Stimulated activated CD8-positive, alpha-beta memory T cell treated with anti-CD3 and anti-CD28 coated beads, Interleukin-4, amount 100 ng/mL, for 4 hours (primary cell): ENCODE measurements at places on chromosomes 5 and 9.

GRCh38 chr5:132896685-132897084 lies 23.2 kb downstream of the LEAP2 start:
- DNase-seq = no peak

GRCh38 chr5:98825582-98826375 lies 52.3 kb downstream of the RGMB start:
- no peak for DNase-seq

GRCh38 chr9:4592295-4592694 lies 69.8 kb upstream of the PLPP6 start:
- DNase-seq = no peak

GRCh38 chr5:139414581-139415130 lies 10.8 kb upstream of the SPATA24 start:
- no peak for DNase-seq

DNA sequence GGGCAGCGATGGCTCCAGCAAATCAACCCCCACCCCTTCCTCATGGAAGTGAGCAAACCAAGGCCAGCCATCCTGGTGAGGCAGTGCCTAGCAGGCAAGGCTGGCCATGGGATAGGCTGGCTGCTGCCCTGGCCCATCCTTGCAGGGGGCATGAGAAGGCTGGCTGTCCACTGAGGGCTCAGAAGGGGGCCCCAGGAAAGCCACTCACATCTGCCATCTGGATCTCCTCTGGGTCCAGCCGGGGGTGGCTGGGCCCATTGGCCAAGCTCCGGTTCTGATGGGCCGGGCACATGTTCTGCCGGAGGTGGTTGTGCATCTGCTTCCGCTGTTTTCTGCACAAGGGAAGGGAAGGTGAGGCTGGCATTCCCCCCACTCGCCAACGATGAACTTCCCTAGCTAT lies 57.1 kb downstream of the PSD2 start:
- no peak for DNase-seq

DNA sequence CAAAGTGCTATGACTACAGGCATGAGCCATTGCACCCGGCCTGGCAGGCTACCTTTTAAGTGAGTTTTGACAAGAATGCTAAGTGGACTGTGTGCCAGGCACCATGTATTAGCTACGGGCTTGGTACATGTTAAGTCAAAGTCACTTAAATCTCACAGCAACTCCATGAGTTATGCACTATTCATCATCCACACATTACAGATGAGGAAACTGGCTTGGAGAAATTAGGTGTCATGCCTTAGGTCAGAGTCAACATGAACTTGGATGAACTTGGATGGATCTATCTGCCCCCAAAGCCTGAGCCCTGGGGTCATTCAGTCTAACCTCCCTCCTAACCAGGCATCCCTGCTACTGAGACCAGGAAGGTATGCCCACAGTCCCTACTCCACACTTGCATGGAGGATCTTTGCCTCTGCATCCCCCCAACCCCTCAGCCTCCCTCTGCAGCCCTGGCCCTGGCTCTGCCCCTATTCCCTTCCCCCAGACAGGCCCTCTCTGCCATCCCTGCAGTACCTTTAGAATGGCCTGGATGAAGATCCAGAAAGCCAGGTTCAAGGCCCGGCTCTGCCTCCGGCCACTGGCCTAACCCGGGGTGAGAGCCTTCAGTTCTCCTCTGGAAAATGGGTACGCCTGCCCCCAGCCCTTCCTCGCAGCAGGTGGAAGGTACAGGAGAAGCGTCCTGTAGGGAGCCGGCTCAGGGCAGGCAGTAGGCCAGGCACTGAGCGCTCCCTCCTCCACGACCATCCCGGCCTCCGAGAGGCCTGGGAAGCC lies 685 bp upstream of the ADGRD2 start:
- DNase-seq = no peak

GRCh38 chr5:181224390-181225229 lies 1.5 kb downstream of the TRIM41 start:
- DNase-seq = no peak

DNA sequence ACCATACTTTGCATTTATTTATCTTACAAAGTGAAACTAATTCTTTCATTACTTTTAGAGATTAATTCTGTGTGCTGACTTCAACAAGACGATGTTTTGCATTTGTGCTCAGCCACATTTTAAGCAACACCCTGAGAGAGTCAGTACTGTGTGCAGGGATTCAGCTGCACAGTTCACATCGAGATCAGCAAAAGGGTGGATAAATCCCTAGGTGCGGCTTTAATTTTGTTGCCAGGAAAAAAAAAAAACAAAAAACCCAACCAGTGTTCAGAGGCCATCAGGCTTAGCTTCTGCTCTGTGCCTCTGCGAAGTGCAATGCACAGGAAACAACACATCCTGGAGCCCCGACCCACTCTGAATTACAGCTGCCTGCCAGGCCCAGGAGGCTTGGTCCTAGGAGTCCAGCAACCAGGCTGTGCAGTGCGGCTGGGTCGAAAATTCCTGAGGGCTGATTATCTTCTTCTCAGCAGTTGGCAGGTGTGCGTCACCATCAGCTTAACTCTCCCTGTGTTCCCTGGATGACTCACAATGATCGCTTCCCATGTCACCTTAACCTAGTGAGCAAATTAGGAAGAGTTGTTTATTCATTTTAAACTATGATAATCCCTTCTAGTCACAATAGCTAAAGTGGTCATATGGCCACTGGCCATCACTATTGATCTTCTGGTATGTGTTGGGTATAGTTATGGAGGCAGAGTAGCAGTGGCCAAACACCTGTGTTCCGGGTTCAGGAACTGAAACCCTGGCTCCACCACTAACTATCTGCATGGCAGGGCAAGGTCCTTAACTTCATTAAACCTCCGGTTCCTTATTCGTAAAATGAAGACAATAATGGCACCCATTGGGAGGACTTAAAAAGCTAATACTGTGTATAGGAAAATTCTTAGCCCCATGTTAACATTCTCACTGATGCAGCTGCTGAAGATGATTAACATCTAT lies 31.2 kb upstream of the NDUFB6 start:
- no peak for DNase-seq

- no peak for DNase-seq
Measured at GRCh38 chr9:8558176-8558575, 758.6 kb upstream of the DMAC1 start.

GRCh38 chr9:16445141-16445920 lies 425.1 kb downstream of the BNC2 start:
- no peak for DNase-seq

DNA sequence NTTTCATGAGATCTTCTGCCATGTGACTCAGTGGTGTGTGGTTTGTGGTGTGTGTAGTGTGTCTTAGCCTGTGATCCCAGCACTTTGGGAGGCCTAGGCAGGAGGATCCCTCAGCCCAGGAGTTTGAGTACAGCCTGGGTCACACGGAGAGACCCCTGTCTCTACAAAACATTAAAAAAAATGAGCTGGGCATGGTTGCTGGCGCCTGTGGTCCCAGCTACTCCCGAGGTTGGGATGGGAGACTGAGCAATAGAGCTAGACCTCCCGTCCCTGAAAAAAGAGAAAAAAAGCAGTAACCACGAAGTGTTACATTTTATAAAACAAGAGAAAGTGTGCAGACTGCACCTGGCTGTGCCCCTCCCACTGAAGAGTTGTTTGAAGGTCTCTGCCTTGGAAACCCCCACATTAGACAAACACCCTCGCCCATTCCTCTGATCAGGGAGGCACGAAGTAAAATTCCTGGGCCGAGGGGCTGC lies 21.2 kb upstream of the RNU6ATAC start:
- no peak for DNase-seq

DNA sequence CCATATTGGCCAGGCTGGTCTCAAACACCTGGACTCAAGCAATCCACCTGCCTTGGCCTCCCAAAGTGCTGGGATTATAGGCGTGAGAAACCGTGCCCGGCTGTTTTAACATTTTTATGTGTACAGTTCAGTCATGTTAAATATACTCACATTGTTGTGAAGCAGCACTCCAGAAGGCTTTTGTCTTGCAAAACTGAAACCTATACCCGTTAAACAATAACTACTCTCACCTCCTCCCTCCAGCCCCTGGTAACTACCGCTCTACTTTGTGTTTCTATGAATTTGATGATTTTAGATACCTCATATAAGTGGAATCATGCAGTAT lies 23.1 kb upstream of the SHB start:
- DNase-seq = no peak

DNA sequence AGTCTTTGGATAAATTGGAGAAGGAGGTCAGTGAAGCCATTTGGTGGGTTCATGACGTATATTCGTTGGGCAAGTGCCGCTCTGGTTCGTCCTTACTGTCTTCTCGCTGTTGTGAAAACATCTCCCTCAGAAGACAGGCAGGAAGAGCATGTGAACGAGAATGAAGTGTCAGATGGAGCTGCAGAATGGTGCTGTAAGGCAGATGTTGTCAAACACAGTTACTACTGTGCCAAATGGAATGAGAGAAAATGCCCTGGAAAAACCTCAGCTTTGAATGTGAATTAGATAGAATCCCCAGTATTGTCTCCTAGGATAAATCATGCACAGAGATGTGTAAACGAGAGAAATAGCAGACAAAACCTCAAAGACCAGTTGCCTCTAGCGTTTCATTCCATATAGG lies 121.5 kb downstream of the CAMK4 start:
- DNase-seq = no peak

GRCh38 chr9:5869315-5870019 lies 21.2 kb upstream of the MLANA start:
- DNase-seq = no peak

DNA sequence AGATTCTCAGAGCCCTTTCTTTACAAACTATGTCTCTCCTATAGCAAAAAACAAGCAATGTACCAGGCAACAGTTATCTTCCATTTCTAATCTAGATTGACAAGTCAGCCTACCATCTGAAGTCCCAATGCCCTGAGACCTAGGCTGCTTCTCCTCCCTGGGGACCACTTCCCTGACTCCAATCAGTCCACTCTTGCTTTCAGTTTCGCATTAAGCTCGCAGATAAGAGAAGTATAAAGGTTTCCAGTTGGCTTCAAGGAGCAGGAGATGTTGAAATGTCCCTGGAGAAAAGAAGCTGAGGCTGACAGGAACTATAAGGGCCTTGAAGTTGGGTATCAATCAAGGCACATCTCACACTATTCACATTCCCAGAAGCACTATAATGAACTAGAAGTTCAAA lies 32.3 kb downstream of the ERP44 start:
- DNase-seq = no peak

DNA sequence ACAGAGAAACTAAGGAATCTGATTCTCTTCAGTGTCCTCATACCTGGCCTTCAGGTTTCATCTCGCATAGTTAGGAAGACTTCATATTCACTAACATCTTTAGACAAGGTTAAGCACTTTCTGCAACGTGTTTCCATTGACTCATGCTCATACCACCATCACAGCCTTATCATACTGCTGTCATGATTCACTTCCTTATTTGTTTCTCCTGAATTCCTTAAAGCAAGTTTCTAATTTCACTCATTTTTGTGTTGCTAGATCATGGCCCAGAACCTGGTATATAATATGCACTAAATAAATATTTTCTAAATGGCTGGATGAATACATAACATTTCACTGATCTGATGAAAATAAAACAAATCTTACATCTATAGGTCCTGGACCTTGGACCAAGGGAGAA lies 472.9 kb downstream of the PRELID2 start:
- no peak for DNase-seq

DNA sequence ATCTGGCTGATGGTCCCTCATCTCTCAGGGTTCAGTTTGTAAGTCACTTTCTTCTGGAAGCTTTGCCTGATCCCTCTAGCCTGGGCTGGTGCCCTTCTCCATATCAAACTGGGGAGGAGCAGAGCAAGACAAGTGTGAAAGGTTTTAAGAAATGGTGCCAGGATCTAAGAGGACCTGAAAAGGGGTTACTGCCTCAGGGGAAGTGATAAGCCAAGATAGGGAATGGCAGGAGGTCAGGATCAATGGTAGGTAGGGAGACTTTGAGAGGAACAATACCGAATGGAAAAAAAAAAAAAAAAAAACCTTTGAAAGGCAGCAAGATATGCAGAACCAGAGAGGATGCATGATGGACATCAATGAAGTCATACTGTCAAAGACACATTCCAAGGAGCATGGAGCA lies 67.5 kb upstream of the TLR4 start:
- DNase-seq = no peak

- DNase-seq = no peak
Measured at GRCh38 chr5:151018846-151019245, 1.5 kb upstream of the GPX3 start.

- no peak for DNase-seq
Measured at GRCh38 chr5:145939540-145940065, 3.2 kb downstream of the SH3RF2 start.

DNA sequence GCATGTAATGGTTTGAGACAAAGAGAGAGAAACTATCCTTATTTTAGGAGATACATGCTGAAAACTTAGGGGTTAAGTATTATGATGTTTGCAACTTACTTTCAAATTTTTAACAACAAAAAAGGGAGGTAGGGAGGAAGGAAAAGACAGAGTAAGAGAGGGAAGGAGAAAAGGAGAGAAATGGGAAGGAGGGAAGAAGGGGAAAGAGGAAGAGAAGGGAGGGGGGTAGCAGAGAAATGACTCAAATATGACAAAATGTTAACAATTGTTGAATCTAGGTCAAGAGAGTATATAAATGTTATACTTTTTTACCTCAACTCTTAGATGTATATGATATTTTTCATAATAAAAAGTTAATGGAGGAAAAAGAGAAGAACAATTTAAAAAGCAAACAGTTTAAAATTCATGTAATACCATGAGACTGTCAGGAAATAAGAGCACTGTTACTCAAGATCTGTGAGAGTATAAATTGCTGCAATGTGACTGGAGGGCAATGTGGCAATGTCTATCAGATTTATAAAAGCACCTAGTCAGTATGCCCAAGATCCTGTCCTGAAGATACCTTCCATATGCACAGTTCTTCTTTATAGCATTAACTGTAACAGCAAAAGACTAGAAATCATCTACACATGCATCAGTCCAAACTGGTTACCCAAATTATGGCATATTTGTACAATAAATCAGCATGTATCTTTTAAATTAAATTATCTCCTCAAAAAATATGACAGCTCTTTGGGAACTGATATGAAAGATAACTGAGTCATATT lies 16.3 kb downstream of the FBXW11 start:
- no peak for DNase-seq

- DNase-seq = no peak
Measured at GRCh38 chr9:38112049-38112448, 43.0 kb upstream of the SHB start.

- DNase-seq = no peak
Measured at GRCh38 chr5:24094081-24094679, 550.6 kb downstream of the CDH10 start.

DNA sequence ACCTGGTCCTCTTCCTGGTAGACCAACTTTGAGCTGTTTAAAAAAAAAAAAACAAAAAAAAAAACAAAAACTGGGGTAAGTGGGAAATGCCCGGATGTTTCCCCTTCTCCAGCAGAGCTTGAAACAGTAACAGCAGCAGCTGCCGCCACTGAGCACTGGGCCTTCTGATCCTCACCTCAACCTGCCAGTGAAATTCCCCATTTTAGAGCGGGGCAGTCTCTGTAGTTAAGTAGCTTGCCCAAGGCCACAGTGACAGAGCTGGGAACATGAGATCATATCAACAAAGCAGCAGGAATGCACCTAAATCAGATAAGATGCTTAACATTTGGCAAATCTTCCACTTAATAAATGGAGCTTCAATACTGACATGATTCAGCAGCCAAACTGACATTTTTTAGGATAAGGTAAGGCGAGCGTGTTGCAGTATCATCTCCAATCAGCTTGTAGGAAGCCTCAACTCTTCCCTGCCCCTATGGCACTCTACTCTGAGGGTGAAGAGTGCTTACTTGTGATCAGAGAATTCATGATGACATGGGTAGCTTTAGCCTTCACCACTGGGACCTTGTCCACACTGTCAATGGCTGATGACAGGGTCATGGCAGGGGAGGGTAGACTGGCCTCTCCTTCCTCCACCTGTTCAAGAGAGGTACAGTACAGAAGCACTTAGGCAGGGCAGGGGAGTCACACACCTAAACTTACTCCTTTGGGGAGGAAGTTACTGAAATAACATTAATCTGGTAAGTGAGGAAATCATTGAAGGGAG lies 9.3 kb downstream of the KIAA1191 start:
- no peak for DNase-seq
